SK-N-SH treated with all-trans-retinoic acid at 6 μM for 48 hours (cell line): ENCODE measurements at places on chromosomes 7 and 10.

DNA sequence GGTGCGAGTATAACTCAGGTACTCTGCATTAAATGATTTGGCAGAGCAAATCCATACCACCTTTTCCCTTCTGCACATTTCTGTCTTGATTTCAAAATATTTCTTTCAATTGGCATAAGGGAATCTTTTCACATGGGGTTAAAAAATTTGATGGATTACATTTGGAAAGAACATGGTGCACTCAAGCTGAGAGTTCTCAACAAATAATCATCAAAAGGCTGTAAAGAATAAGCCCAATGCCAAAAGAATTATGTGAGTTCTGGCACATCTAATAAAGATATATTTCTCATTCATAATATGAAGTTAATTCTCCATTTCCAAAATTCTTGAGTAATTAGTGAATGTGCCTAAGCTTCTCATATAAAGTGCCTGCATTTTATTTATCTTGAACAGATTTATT is 223.1 kb downstream of the GPR37 start:
- ATAC-seq: no peak

GRCh38 chr10:59375990-59376389 is 13.6 kb upstream of the FAM13C start:
- no peak for ATAC-seq

- ATAC-seq: no peak
Observed at GRCh38 chr10:74827694-74828093, 1.3 kb downstream of the KAT6B start.

GRCh38 chr10:105328503-105329133 is 687.5 kb downstream of the SORCS3 start:
- ATAC-seq: no peak

DNA sequence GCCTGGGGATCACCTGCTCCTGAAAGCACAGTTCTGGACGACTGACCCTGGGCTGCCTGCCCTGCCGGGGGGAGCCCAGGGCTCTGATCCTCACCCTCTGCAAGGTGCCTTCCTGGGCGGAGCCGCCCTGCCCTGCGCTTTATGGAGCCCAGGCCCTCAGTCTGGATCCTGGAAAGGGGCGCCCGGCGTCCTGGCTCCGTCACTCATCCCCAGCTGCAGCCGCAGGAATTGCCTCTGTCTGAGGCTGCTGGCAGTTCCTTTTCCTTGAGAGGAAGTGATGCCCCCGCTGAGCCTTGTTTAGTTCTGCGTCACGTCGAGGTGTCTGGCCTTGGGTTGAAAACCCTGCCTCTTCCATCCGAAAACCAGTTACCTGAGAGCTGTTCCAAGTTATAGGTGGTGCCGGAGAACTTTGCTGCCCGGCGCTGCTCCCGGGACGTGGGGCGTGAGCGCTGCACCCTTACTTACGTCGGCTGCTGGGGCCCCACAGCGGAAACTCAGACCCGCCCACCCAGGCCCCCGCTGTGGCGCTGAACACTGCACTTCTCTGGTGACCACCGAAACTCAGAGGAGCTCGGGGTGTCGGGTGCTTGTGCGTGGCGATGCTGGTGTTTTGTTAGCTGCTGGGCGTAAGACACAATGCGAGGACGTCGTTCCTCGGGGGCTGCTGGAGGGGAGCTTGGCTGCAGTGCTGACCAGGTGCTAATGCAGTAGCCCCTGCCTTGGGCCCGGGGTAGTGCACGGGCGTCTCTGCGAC is 5.4 kb downstream of the MAFK start:
- no peak for ATAC-seq

GRCh38 chr10:78211561-78212051 is 177.9 kb downstream of the RPS24 start:
- ATAC-seq: peak; percentile 79

DNA sequence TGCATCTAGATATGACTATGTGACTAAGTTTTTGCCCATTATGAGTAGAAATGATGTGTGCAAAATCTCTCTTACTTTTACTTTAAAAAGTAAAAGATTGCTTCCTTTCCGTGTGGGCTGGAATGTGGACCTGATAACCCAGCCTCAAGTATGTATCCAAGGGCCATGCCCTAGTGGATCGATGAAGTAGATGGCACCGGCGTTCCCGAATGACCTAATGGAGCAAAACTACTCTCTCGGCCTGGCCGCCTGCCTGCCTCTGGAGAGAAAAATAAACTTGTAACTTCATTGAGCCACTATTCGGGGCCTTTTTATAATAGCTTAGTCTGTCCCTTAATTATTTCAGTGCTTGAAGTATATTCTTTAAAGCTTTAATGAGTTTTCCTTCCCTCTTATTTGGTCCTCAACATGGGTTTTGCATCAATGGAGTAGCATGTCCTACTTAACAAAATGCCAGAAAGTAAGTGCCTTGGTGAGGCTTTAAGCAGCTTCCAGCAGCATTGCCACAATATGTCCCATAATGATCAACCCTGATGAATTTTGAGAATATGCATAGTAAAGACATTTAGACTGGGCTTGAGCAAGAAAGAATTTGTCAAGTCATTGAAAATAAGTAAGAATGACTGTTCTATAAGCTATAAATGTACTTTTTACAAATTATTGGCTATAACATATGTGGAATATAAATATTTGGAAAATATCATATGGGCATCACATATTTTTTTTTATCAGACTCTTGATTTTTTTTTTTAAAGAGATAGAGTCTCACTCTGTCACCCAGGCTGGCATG is 61.4 kb downstream of the PLXDC2 start:
- no peak for ATAC-seq

DNA sequence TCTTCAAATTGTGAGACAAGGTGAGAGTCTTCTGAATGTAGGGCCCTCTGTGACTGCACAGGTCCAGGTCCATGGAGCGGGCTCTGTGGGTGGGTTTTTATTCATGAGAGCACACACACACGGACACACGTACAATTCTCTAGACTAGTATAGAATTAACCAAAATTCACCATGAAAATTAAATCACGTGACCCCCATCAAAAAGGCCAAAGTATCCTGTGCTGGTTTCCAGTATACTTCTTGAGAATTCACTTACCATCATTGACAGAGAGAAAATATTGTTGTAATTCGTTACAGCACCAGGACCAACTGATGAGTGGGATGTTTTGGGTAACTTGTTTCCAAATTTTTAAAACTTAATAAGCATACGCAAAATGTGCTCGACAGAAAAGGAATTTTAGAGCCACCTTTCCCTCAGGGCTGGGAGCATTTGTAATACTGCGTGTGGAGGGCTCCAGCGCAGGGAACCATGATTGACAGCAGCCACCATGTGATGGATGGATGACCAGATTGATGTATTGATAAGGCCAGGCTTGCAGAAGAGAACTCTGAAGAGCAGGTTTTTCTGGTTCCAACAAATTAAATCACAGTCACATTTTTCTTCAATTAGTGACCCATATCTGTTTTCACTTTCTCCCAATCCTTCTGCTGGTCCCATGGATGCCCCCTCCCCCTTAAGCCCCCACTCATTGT is 14.9 kb upstream of the DNTT start:
- ATAC-seq: no peak

- ATAC-seq: no peak
Observed at GRCh38 chr10:29022513-29022912, 266.4 kb upstream of the LYZL1 start.

- no peak for ATAC-seq
Observed at GRCh38 chr7:95553939-95554338, 42.4 kb downstream of the PDK4 start.

GRCh38 chr7:46775776-46776175 is 806.1 kb downstream of the TNS3 start:
- ATAC-seq: no peak

DNA sequence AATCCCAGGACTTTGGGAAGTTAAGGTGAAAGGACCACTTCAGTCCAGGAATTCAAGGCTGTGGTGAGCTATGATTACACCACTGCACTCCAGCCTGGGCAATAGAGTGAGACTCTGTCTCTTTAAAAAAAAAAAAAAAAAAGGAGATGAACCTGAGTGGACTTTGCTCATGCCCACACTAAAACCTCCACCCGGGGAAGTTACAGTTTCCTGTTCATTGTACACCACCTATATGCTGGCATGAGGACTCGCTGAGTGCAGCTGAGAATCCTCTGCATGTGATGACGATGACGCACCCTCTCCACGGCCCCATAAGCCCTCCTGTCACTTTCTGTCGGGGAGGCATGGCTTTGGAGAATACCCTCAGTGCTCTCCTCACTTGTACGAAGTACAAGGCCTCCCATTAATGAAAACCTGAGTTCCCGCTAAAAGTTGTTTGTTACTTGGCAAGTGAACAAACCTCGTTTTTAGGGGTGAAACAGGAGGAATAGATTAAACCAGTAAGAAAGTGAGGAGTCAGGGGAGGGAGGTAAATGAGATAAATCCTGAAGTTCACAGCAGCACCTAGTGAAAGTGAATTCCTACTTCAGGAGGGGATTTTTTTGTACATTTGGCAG is 15.9 kb downstream of the TMEM176B start:
- ATAC-seq: no peak

GRCh38 chr7:22301790-22302189 is 55.2 kb downstream of the RAPGEF5 start:
- ATAC-seq: no peak

GRCh38 chr10:60920479-60920878 is 23.5 kb downstream of the RHOBTB1 start:
- no peak for ATAC-seq

GRCh38 chr7:155521743-155522398 is 24.5 kb downstream of the CNPY1 start:
- ATAC-seq: no peak

DNA sequence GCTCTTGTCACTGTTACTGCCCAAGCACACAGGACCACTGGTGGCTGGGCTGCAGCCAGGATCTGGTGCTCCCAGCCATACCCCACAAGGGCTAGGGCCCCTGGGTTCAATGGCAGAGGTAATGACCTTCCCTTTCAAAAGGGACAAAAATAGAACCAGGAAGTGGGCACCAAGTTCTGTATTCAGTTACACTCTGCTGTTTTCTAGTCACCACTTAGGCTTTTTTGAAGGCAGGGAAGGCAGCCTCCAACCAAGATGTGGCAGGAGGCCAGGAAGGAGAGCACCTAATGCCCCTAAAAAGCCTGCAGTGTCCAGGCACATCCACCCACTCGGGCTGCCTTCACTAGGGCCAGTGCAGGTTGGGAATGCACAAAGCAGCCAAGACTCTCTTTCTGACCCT is 47.8 kb downstream of the NOD1 start:
- peak; percentile 13; the same call in 1 of the 3 replicates for ATAC-seq

GRCh38 chr10:49642311-49642710 is 28.5 kb downstream of the CHAT start:
- no peak for ATAC-seq
